HepG2 (cell line): ENCODE measurements at places on chromosomes 16 and 17.
A peak's percentile ranks its signal among the peaks of the same experiment; 100 is the strongest.

- no peak for DNase-seq
Observed at GRCh38 chr17:62187681-62188080, 122.6 kb upstream of the MED13 start.

- DNase-seq: no peak
Observed at GRCh38 chr17:58280480-58281217, at the start of gene MPO. TSS of gene MPO (minus strand) at chr17:58280935. CDS start at chr17:58280758, 177 bp downstream.

DNA sequence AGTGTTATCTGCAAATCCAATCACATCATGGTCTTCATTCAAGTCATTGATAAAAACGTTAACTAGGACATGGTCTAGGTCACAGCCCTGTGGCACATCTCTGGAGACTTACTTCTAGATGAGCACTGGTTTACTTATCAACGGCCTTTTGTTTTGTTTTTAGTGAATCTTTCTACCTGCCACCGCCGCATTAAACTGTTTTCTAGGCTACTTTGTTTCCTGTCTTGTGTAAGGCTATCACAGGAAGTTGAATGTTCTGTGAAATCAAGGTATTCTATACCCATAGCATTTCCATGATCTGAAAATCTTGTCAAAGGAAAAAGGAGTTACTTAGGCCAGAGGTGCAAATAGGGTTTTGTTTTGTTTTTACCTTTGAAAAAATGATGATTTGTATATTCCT lies 26.9 kb downstream of the SOCS3 start:
- no peak for DNase-seq

GRCh38 chr17:7972131-7972785 lies 30.2 kb upstream of the GUCY2D start:
- DNase-seq: no peak

- no peak for DNase-seq
Observed at GRCh38 chr17:75670868-75671267, 3.7 kb downstream of the SAP30BP start.

GRCh38 chr16:35463358-35463757 lies 2003.9 kb downstream of the TP53TG3F start:
- DNase-seq: no peak

- peak; percentile 73 for DNase-seq
Observed at GRCh38 chr17:47733047-47733673, at the start of gene TBX21. TSS of gene TBX21 (plus strand) at chr17:47733236. CDS start at chr17:47733455, 219 bp downstream.

- DNase-seq: no peak
Observed at GRCh38 chr17:44030482-44030881, 15.7 kb upstream of the TMEM101 start.

- no peak for DNase-seq
Observed at GRCh38 chr17:81190591-81190990, 24.6 kb upstream of the AATK start.

GRCh38 chr17:48500435-48501426 lies 30.1 kb downstream of the HOXB1 start:
- DNase-seq: no peak
